Esophagus squamous epithelium (tissue), 5 donors: ENCODE measurements at places on chromosomes 1 and 21. TPM values are rescaled to one million over a fixed set of nuclear protein-coding genes. Genes with fewer than 3 reads are reported as not detected.

The HTR6 gene
- not detected for total RNA-seq

The B3GALT5 gene
- total RNA-seq: 0.19 TPM

The TLCD4 gene
- total RNA-seq: 2.5 TPM

The VPS26C gene
- total RNA-seq: 37.6 TPM

The SPRTN gene
- 10.9 TPM for total RNA-seq

The AK5 gene
- not detected for total RNA-seq

The FAM43B gene
- 0.19 TPM for total RNA-seq

The ESPN gene
- 21.2 TPM for total RNA-seq

The OLFML2B gene
- 5.7 TPM for total RNA-seq

The KAZN gene
- 54.5 TPM for total RNA-seq

The CFHR4 gene
- not detected for total RNA-seq

The ATP1A4 gene
- total RNA-seq: not detected

The MYOG gene
- total RNA-seq: not detected

The ENO1 gene
- total RNA-seq: 954 TPM

The WNT4 gene
- total RNA-seq: 11.9 TPM

The MAP1LC3C gene
- 0.85 TPM for total RNA-seq

The PKNOX1 gene
- 8.5 TPM for total RNA-seq

The CDC20 gene
- 18.5 TPM for total RNA-seq

The ANKRD35 gene
- 12.1 TPM for total RNA-seq

The TPTE gene
- not detected for total RNA-seq

The AGL gene
- total RNA-seq: 26.1 TPM

The JAM2 gene
- 2.3 TPM for total RNA-seq

The ANXA9 gene
- total RNA-seq: 1.2 TPM

The DCST1 gene
- total RNA-seq: 0.19 TPM

The S100A8 gene
- total RNA-seq: 16,310 TPM

The SYPL2 gene
- 0.79 TPM for total RNA-seq

The MXRA8 gene
- total RNA-seq: 0.45 TPM

The NEGR1 gene
- total RNA-seq: 0.49 TPM

The GJB5 gene
- 91.7 TPM for total RNA-seq

The OR2T33 gene
- total RNA-seq: not detected

The CHODL gene
- total RNA-seq: 0.57 TPM

The UBE2U gene
- total RNA-seq: not detected

The NCAM2 gene
- not detected for total RNA-seq

The OVAAL gene
- not detected for total RNA-seq

The LCE3E gene
- total RNA-seq: 0.76 TPM

The PLA2G2F gene
- total RNA-seq: not detected

The AGBL4 gene
- total RNA-seq: not detected

The TENT5C gene
- total RNA-seq: 2.8 TPM

The IL6R gene
- 47.7 TPM for total RNA-seq

The SLC25A44 gene
- 10.5 TPM for total RNA-seq

The TNN gene
- under 0.01 TPM for total RNA-seq

The C1orf141 gene
- not detected for total RNA-seq

The KRTAP11-1 gene
- not detected for total RNA-seq

The EPHA2 gene
- total RNA-seq: 104 TPM

The SLFNL1 gene
- not detected for total RNA-seq

The CA6 gene
- not detected for total RNA-seq

The EVI5 gene
- total RNA-seq: 11.3 TPM

The RXFP4 gene
- not detected for total RNA-seq

The RAB7B gene
- 15.8 TPM for total RNA-seq

The RNU1-3 gene
- under 0.01 TPM for total RNA-seq

The EYA3 gene
- 13.8 TPM for total RNA-seq

The TAL1 gene
- 0.45 TPM for total RNA-seq

The PPOX gene
- total RNA-seq: 28.8 TPM

The C8A gene
- total RNA-seq: not detected

The ELOVL1 gene
- total RNA-seq: 187 TPM

The KCNJ9 gene
- total RNA-seq: not detected

The MTARC1 gene
- total RNA-seq: 12.2 TPM

The CRABP2 gene
- 377 TPM for total RNA-seq
